Suppressor macrophage treated with lipopolysaccharide for 1 hour (primary cell): ENCODE measurements at places on chromosomes 16 and 17.

DNA sequence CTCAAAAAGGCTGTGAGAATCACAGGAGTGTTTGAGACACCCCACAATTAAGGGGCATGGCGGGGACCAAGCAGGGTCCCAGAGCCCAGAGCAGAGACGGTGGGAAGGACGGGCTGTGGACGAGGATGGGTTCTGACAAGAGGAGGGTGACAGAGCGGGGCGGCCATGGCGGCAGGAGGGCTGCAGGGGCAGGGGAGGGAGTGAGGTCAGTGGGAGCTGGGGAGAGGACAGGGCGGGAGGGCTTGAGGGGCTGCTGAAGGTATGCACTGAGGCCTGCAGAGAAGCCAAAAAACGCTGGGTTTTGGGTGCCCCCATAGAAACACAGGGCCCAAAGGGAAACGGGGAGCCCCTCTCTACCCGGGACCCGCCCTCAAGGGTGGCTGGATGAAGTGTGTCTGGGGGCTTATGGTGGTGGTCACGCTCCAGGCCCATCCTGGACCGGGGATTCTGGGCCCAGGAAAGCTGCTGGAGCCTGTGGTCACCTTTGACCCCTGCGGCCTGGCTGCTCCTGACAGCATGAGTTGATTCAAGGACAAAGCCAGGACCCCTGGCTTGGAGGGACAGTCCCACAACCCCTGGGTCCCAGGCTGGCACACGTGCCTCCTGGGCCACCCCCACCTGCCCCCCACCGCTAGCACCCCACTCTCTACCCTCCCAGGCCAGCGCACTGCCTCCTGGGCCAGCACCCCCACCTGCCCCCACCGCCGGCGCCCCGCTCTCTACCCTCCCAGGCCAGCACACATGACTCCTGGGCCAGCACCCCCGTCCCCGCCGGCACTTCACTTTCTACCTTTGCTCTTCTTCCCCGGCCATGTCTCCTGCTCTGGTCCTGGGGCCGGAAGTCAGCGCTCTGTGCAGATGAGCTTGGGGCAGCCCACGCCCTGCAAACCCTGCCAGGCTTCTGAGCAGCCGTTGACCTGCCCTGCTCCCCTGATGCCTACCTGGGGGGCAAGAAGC is 31.0 kb upstream of the ACSF3 start:
- DNase-seq: no peak

DNA sequence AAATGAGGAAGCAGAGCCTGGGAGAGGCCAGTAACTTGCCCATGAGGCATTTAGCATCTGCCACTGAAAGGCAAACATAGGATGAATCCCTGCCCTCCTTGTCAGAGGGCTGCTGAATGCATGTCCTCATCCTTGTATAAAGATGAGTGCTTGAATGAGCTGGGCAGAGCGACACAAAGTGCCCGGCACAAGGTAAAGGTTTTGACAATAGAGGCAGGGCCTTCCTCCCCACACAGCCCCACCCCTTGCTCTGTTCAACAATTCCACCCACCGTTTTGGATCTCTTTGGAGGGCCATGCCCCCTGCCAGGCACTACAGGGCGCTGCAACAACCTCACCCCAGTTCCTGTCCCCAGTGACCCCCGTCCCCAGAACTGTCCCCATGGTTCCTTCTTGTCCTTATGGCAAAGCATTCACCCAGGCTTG is 1.4 kb upstream of the KRT19 start:
- DNase-seq: no peak

- peak; percentile 48 for DNase-seq
Observed at GRCh38 chr16:17454162-17454730, 16.5 kb downstream of the XYLT1 start.

GRCh38 chr16:77273-77806 is 685 bp upstream of the MPG start:
- DNase-seq: peak; percentile 38

- DNase-seq: peak; percentile 66
Observed at GRCh38 chr16:68517606-68518166, 21.4 kb upstream of the ZFP90 start.

- peak; percentile 45 for DNase-seq
Observed at GRCh38 chr16:47574091-47575054, 113.2 kb downstream of the PHKB start.

- no peak for DNase-seq
Observed at GRCh38 chr16:85017633-85018032, 6.3 kb upstream of the ZDHHC7 start.
